ENCODE measurements at places on chromosomes 13 and 19.
A peak's percentile ranks its signal among the peaks of the same experiment; 100 is the strongest.

DNA sequence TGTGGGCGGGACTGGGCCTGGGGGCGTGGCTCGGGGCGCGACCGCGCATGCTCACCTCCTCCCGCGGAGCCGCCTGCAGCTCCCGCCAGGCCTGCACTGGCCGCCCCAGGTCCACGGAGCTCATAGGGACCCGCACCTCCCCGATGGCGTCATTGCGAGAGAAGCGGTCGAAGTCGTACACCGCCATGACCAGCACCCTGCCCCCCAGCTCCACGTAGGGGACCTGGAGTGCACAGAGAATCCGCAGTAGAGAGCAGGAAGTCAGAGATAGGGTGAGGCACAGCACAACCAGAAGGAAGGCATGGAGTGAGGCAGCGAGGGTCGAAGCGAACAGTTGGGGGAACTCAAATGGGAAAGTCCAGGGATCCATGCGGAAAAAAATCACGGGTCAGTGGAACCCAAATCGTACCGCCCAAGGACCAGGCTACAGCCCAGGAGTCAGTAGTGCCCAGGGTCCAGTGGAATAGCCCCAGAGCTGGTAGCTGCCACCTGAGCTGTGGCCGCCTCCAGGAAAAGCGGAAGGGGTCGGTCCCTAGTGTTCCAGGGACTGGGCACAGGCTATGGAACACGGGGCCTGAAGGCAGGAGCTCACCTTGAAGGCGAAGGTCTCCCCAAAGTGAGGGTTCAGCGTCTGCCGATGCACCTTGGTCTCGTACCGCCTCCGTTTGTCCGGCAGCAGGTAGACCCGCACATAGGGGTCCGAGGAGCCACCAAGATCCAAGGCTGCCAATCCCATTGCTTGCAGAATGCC is 4.8 kb downstream of the SYT5 start:
- no peak for DNase-seq

GRCh38 chr13:45301263-45301662 is 39.7 kb downstream of the TPT1 start:
- DNase-seq = peak; percentile 48

GRCh38 chr19:55691561-55692481 is 16.8 kb downstream of the EPN1 start:
- DNase-seq = no peak

- DNase-seq = no peak
Measured at GRCh38 chr19:2341982-2342381, 13.5 kb downstream of the SPPL2B start.

DNA sequence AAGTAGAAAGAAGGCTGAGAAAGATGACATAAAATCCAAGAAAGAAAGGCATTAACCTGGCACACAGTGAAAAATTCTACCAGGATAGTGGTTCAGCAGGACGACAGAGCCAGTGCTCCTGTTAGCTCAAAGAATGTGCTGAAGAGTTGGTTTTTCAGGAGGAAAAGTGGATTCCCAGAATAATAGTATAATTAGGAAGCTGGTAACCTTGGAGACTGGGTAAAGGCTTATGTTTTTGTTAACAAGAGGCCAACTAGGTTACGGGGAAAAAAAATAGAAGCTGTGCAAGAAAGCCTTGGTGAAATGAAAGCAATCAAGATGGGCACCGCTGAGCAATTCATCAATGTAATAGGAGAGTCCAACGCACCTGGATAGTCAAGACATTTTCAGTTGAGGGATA is 54.7 kb downstream of the SLC15A1 start:
- no peak for DNase-seq

DNA sequence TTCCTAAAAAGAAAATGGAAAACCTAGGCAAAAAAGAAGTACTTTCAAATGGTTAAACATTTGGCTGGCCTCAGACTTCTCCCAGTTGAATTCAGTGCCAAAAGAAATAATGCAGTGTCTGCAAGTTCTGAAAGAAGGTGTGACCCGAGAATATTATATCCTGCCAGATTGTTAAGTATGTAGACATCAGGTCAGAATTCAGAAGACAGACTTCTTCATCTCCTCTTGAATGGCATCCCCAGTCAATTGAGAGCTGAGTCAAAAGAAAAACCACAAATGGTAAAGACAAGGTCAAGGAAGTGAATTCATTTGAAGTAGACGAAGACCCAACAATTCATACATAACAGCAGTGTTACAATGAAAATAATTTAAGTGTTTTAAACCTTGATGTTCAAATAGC is 194.5 kb downstream of the NBEA start:
- no peak for DNase-seq

DNA sequence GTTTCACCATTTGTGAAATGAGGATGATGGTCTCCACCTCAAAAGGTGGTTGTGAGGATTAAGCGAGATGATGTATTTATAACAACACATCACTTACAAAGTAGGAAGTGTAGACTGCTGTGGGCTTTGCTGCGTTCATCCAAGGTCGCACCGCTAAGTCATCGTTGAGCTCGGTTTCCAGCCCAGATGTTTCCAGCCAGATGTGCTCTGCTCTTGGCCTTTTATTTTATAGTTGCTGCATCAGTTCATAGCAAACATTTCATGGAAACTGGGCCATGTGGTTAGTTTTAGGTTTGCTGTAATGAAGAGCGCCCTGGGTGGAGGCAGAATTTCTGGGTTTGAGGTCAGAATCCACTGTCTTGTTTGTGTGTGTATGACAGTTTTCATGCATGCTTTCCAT is 76.5 kb upstream of the RNF113B start:
- DNase-seq = no peak

- DNase-seq = peak; percentile 39
Measured at GRCh38 chr19:54138489-54139256, 1.1 kb downstream of the CNOT3 start.

DNA sequence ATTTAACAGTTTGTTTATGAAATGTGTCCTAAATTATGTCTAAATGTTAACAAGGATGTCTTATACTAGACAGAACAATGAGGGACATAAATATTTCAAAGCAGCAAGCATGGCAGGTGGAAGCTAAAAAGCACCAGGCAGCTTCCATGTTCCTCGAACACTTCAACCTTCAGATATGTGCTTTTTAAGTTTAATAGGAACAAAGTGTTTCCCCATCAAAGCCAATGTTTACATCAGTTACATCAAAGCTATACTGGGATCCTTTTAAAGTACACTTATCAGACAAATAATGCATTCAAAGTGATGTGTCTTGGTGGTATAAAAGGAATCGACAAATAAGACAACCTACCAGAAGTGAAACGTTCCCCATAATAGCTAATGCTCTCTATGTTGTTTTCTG is 2841.1 kb upstream of the PCDH20 start:
- no peak for DNase-seq

GRCh38 chr19:10430505-10431253 is 10.3 kb downstream of the PDE4A start:
- DNase-seq = peak; percentile 59
